H1 (cell line): ENCODE measurements at places on chromosomes 4 and X. TPM values are rescaled to one million over a fixed set of nuclear protein-coding genes. Genes with fewer than 3 reads are reported as not detected.

BEND4 gene
- polyA plus RNA-seq, result 10.0 and 12.2 TPM in 2 replicates

TLR1 gene
- not detected in 2 replicates for polyA plus RNA-seq

CT45A2 gene
- not detected in 2 replicates for polyA plus RNA-seq

SMIM10L2A gene
- 7.5 and 10.7 TPM in 2 replicates for polyA plus RNA-seq

PPP4R3C gene
- polyA plus RNA-seq, result not detected in 2 replicates

FAM184B gene
- 0.05 TPM in 2 replicates for polyA plus RNA-seq

PCSK1N gene
- 3.6 and 7.0 TPM in 2 replicates for polyA plus RNA-seq

S100P gene
- not detected in 2 replicates for polyA plus RNA-seq

TMEM35A gene
- polyA plus RNA-seq, result 3.9 and 5.8 TPM in 2 replicates

IQSEC2 gene
- 6.1 and 11.6 TPM in 2 replicates for polyA plus RNA-seq

LEF1 gene
- 3.6 and 5.2 TPM in 2 replicates for polyA plus RNA-seq

PKD2 gene
- polyA plus RNA-seq, result 10.4 and 16.0 TPM in 2 replicates

PLP1 gene
- polyA plus RNA-seq, result 218 and 279 TPM in 2 replicates

GJB1 gene
- polyA plus RNA-seq, result 0.06 and 0.14 TPM in 2 replicates

EGFL6 gene
- polyA plus RNA-seq, result 1.1 TPM in 2 replicates

NPY5R gene
- 0.85 and 1.9 TPM in 2 replicates for polyA plus RNA-seq
